ENCODE measurements at places on chromosomes 4 and X.
A peak's percentile ranks its signal among the peaks of the same experiment; 100 is the strongest.

GRCh38 chr4:155587766-155588165 is 78.9 kb upstream of the GUCY1A1 start:
- H3K4me1 ChIP-seq: peaks cover 9% of the 10 kb centered on the region
- no peak overlapping the region for H3K4me3 ChIP-seq
- no peak overlapping the region for H3K27ac ChIP-seq
- peaks cover 3% of the 10 kb centered on the region for H3K27me3 ChIP-seq

DNA sequence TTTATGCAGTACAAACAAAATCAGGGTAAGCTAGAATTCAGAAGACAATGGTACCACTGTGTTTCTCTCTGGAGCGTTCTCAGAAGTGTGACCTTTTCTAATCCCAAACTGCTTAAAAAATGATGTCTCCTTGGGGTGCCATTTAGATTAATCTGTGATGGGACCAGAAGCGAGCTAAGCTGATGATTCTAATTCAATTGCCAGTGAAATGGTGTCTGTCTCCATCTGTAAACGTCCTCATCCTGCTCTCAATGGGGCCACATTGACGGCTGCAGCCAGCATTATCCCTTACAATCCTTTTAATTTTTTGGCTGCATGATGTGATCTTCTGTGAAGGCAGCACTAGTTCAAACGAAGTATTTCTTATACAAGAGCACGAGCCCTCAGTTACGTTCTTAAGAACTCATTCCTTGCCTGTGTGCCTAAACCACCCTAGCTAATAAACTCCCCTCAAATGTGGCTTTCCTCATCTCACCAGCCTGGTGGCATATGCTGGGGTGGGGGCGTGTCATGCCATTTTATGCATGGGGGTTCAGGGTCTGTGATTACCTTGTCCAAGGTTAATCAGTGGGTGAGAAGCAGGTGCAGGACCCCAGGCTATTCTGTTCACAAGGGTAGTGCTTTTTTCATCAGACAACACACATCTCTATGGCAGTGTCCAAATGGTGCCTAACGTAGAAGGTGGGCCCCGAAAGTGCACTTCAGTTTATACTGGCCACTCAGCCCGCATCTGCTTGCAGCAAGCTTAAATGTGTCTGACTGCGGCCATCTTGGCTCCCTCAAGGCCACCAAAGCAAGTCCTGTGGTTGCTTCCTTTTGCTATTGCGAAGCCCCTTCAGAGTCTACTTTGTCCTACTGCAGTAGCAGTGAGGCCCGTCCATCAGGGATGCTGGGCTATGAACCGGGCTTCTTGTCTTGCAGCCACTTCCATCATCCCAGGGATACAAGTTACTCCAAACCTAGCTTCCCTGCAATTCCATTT is 45.7 kb upstream of the SLC2A9 start:
- H3K36me3 ChIP-seq: no peaks in the 10 kb centered on the region
- DNase-seq: no peak

DNA sequence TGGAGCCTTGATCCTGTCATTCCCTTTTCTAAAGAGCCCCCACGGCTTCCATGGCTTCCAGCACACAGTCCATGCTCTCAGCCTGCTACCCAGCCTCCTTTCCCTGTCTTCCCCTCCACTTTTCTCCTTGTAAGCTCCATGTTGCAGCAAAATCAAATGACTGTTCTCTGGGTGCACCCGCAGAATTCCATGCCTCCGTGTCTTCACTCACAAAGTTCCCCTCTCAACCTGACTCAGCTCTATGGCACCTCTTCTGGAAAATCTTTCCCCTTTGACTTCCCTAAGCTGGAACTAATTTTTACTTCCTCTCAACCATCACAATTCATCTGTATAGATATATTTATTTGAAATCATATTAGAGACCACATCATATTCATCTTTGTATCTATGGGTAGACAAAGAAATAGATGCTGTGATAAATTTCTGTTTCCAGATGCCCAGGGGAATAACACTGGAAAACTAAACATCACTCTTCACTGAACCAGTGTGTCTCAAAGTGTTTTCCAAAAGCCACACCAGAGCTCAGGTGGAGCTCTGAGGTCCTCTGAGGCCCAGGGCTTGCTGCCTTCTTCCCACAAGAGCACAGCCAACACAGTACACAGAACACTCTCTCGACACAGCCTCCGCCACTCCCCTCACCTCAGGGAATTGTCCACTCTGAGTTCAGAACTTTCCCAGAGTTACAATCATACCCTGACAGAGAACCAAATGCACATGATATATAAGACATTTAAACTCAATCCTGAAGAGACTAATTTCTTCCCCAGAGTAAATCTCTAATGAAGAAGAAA is 3.3 kb downstream of the SETD7 start:
- DNase-seq: no peak
- peaks cover 12% of the 10 kb centered on the region for H3K27me3 ChIP-seq
- peaks cover 68% of the 10 kb centered on the region for H3K4me1 ChIP-seq
- peak overlapping the region; percentile 88 for H3K4me3 ChIP-seq
- H3K36me3 ChIP-seq: no peaks in the 10 kb centered on the region

GRCh38 chr4:142549726-142550463 is 296.2 kb downstream of the INPP4B start:
- no peaks in the 10 kb centered on the region for H3K36me3 ChIP-seq
- no peak overlapping the region for H3K4me3 ChIP-seq

- H3K4me1 ChIP-seq: no peaks in the 10 kb centered on the region
- no peak for DNase-seq
- H3K4me3 ChIP-seq: no peak overlapping the region
- no peak overlapping the region for H3K27ac ChIP-seq
Measured at GRCh38 chr4:103354006-103354405, 155.9 kb upstream of the CENPE start.
